Fibroblast of villous mesenchyme (primary cell): ENCODE measurements at places on chromosomes 11 and 22.

GRCh38 chr11:31943056-31943780 is 132.1 kb upstream of the PAX6 start:
- DNase-seq: no peak

GRCh38 chr11:119093942-119094815 is 7.5 kb downstream of the DPAGT1 start:
- DNase-seq: peak; percentile 55

DNA sequence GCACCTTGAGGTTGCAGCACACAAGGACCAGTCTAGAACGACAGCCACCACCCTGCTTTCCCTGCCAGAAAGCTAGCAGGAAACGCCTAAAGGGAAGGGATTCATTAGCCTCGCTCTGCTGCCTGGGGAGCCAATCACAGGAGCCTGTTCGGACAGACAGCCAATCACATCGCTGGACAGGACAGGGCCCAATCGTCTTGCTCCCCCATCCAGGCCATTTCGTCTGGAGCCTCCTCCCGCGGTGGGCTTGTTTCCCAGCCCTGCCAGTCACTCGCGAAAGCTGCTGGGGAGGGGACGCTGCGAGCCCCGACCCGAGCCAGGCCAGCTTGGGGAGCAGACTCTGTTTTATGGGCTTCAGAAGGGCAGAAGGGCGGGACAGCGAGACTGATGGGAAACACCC is 79.8 kb upstream of the NCAM1 start:
- DNase-seq: peak; percentile 3

DNA sequence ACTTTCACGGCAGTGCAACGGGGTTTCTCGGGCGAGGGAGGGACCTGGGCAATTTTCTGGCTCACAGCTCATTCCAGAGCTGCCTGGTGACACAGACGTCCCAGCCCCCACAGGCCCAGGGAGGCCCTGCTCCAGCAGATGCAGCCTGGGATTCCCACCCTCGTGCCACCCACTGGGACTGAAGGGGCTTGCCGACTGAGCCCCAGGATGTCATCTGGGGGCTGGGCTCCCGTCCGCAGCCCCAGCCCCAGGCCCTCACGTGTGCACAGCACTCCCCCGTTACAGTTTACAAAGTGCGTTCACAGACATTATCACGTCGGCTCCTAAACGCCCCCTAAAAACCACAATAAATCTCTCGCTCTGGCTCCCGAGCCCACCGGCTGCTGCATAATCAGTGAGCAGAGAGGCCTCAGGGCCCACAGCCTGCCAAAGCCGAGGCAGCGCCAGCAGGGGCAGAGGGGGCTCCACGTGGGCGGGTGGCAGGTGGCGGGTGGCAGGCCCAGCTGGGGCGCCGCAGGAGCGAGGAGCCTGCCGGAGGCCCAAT is 76.9 kb upstream of the TCF20 start:
- DNase-seq: no peak

DNA sequence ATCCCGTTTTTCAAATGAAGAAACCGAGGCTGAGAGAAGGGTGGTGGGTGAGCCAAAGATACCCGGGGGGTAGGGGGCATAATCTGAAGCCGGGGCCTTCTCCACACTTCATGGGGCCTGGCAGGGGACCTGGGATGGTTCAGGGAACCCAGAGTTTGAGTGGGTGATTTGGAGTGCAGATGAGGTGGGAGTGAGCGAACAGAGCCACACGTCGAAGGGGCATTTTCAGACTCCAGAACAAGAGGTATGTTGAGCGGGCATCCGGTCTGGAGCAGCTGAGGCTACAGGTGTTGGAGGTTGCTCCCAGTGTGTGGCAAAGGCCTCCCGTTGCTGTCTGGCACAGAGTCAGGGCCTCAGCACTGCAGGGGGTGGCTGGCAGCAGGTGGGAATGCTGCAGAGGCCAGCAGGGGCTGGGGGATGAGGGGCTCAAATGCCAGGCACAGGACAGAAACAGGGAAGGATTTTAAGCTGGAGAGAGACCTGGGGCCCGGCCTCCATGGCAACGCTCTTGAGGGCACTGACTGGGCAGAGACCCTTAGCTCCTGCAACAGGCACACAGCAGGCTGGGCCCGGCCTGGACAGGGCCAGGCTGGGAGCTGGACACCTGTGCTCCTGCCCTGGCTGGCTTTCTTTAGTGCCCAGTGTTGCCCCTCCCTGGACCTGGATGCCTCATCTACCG is 46.2 kb downstream of the WNT11 start:
- DNase-seq: no peak

GRCh38 chr11:104967534-104968354 is 630 bp downstream of the CASP4 start:
- DNase-seq: peak; percentile 32

- peak; percentile 45 for DNase-seq
Observed at GRCh38 chr11:124970925-124971324, 16.9 kb downstream of the CCDC15 start.

- DNase-seq: peak; percentile 54
Observed at GRCh38 chr22:21823740-21824444, 43.6 kb downstream of the MAPK1 start.

- DNase-seq: no peak
Observed at GRCh38 chr22:44711690-44712555, 9.9 kb downstream of the PRR5 start.
